ENCODE measurements at places on chromosomes 11 and 22.

GRCh38 chr11:117538263-117539135 is 210.8 kb downstream of the CEP164 start:
- no peak for DNase-seq

- DNase-seq, result no peak
Measured at GRCh38 chr11:117790279-117790678, 6.7 kb downstream of the DSCAML1 start.

DNA sequence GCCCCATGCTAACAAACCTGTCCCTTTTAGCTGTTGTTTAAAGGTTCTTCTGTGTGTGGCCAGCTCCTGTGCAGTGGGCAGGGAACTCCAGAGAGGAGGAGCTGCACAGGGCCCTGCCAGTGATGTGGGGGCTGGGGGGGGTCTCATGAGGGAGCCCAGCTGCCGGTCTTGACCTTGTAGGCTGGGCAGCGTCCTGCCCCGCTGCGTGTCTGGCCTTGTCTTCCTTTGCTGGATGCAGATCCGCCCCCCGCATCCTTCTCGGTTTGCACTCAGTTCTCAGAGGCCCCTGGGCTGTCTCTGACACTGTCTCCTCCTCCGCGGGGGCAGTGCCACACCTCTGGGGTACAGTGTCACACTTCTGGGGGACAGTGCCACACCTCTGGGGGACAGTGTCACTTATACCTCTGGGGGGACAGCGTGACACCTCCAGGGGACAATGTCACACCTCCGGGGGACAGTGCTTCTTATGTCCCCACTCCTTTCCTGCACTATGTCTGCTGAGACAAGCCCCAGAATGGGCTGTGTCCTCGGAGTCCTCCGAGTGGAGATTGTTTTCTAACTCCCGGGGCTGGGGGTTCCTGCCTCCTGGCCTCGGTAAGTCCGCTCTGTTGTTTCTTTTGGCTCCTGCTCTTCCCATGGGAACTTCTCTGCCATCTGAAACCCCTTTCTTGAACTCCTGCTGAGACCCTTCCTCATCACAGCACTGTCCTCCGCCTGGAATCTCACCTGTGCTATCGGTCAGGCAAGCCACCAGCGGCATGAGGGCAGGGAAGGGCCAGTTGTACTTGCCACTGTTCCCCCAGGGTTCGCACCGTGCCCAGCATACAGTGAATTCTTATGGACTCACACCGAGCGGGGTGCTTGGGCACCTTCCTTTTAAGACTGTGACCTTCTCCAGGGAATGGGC is 788.3 kb downstream of the TBC1D22A start:
- DNase-seq, result no peak

GRCh38 chr22:19291218-19291579 is 320 bp downstream of the CLTCL1 start:
- no peak for DNase-seq

GRCh38 chr11:20668131-20668809 is 1.1 kb upstream of the NELL1 start:
- no peak for DNase-seq

DNA sequence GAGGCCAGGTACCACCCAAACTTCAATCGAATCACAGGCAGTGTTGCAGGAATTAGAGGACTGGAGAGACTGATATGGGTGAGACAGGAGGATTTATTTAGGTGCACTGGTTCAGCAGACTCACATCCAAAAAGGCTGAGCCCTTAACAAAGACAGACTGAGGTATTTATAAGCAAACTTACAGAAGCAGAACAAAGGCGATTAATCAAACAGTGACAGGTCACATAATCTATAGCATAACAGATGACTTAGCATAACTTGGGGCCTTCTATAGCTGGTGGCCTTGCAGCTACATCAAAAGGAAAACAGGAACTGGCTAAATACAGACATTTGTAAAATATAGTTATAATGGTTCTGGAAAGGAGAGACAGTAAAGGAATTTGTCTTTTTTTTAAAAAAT is 2.1 kb downstream of the APOBEC3B start:
- no peak for DNase-seq

DNA sequence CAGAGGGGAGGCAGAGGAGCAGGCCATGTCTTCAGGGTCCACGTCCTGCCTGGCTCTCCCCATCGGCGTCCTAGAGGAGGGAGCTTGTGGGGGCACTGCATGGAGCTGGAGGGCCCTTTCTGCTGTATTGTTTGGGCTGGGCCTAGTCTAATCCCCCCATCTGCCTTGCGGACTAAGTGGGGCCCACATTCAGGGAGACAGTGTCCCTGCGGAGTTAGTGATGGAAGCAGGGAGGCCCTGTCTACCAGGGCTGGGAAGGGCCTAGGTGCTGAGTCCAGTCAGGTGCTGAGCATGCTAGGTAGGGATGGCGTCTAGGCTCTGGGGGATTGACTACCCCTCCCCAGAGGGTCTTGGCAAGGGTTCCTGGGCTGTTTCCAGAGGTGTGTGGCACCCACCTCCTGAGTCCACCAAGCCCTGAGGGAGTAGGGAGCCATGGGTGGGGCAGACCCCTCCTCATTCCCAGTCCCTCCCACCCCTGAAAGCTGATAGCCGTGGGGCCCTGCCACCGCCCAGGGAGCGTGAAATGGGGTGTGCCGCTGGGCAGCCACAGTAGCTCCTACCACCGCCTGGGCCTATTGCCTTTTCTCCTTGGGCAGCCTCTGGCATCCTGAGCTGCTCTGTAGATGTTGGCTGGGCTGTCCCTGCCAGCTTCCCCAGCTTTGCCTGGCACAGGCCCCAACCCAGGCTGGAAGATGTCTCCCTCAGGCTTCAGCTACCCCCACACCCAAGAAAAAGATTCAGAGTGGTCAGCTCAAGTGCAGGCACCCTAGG is 1.9 kb upstream of the POLD4 start:
- DNase-seq, result no peak

GRCh38 chr11:72141066-72141465 is 5.5 kb downstream of the FOLR3 start:
- DNase-seq, result no peak

DNA sequence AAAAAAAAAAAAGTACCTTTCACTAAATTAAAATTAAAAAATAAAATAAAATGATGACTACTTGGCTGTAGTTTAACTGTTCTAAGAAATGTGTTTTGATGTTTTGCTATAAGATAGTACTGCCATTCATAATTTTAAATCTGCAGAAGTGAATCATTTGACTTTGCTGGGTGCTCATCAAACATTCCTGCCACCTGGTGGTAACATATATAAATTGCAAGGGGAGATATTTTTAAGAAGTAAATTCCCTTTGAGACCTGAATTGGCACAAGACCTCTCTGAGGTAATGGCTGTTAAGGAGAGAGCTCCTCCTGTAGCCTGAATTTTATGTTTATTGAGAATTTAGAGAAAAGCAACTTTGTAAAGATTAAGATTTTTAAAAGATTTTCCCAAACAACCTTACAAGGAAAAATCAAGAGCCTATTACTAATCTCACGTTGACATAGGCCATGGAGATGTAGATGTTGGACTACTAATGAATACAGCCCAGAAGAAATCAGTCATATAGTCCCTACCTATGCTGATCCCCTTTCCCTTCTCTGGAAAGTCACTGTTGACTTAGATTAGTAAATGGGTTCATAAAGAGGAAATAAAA is 11.9 kb upstream of the NARS2 start:
- DNase-seq, result no peak

GRCh38 chr22:39622881-39623367 is 52.4 kb downstream of the CACNA1I start:
- peak; percentile 31 for DNase-seq

DNA sequence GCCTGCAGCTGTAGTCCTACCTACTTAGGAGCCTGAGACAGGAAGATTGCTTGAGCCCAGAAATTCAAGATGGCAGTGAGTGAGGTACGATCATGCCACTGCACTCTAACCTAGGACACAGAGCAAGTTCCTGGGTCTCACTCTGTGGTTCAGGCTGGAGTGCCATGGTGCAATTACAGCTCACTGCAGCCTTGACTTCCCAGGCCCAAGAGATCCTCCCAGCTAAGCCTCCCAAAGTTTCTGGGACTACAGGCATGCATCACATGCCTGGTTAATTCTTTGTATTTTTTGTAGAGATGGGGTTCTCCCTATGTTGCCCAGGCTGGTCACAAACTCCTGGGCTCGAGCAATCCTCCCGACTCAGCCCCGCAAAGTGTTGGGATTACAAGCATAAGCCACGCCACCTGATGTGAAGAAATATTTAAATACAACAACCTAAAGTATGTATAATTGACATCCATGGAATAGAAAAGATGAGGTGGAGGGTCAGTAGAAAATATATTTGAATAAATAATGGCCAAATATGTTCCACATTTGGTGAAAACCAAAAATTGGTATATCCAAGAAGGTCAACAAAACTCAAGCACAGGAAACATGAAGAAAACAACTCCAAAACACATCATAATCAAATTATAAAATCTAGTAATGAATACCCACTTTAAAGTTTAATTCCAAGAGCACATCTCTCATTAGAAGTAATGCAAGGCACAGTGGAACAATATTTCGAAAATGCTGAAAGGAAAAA is 47.9 kb upstream of the IGLL5 start:
- no peak for DNase-seq

GRCh38 chr11:106426696-106427095 is 349.2 kb downstream of the AASDHPPT start:
- DNase-seq, result no peak

- DNase-seq, result peak; percentile 16
Measured at GRCh38 chr22:45064313-45065278, 54.8 kb upstream of the PHF21B start.

GRCh38 chr22:50545522-50546325 is at the start of gene KLHDC7B:
KLHDC7B (plus strand) TSS chr22:50545899; CDS start chr22:50546244, 345 bp downstream.
- DNase-seq, result no peak

DNA sequence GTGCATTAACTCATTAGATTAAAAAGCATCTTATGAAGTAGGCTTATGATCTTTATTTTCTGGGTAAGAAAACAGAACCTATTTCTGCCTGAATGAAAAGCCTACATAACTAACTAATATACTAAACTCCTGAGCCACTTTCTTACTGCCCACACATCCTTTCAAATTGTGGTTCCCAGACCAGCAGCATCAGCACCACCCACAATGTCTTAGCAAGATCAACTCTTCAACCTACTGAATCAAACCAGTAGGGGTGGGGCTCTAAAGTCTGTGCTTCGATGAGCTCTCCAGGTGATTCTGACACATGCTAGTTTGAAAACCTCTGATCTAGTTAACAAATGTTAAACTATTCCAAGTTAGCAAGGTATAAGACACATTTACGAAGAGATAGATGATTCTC is 462.4 kb downstream of the DLG2 start:
- DNase-seq, result no peak

DNA sequence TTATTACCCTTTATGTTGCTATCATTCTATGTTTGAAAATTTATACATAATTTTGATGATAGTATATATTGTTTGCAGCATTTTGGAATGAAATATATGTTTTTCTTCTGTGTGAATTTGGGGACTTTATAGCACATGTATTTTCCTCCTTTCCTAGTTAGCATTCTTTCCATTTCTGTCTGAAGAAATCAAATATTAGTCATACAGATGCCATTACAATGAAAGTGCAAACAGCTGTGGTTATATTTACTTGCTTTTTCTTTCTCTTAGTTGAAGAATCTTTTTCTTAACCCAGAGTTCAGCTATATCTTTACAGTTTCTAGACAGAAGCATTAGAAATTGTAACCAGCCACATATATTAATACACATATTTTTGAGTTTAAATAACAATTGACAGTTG is 753.1 kb upstream of the ARHGAP42 start:
- no peak for DNase-seq

DNA sequence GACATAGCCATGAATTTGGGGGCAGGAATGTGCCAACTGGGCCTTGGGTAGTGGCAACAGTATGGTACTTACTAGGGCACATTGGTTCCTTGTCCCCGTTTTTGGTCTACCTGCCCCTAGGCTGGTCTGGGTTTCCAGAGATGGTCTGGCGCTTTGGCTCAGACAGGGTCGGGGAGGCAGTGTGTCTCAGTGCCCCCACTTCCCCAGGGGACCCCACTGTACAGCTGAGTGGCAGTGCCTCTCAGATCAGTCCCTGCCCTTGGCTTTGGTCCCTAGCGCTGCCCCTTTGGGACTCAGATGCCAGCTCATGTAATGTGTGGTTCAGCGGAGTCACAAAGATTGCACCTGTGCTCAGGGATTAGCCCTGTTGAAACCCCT is 3.3 kb downstream of the RIC8A start:
- no peak for DNase-seq

All from stimulated activated CD8-positive, alpha-beta memory T cell treated with anti-CD3 and anti-CD28 coated beads, Interleukin-4, amount 100 ng/mL, for 4 hours (primary cell).